ENCODE measurements at places on chromosomes 12 and 14. TPM values are rescaled to one million over a fixed set of nuclear protein-coding genes. Genes with fewer than 3 reads are reported as not detected.

IL23A gene
- total RNA-seq = not detected

PIWIL1 gene
- total RNA-seq = not detected

NXPH4 gene
- 0.50 TPM for total RNA-seq

TROAP gene
- total RNA-seq = 0.51 TPM

DPY19L2 gene
- 4.4 TPM for total RNA-seq

HNF1A gene
- not detected for total RNA-seq

Data from fibroblast of lung (primary cell).